Stimulated activated CD4-positive, alpha-beta T cell treated with anti-CD3 and anti-CD28 coated beads, Interleukin-12 subunit alpha, Interleukin-12 subunit beta, amount 100 ng/mL, for 24 hours (primary cell): ENCODE measurements at places on chromosomes 4 and X.

GRCh38 chrX:10095698-10096432 is 60.9 kb upstream of the CLCN4 start:
- no peak for DNase-seq

GRCh38 chr4:110869114-110869513 is 246.2 kb upstream of the PITX2 start:
- DNase-seq, result no peak

DNA sequence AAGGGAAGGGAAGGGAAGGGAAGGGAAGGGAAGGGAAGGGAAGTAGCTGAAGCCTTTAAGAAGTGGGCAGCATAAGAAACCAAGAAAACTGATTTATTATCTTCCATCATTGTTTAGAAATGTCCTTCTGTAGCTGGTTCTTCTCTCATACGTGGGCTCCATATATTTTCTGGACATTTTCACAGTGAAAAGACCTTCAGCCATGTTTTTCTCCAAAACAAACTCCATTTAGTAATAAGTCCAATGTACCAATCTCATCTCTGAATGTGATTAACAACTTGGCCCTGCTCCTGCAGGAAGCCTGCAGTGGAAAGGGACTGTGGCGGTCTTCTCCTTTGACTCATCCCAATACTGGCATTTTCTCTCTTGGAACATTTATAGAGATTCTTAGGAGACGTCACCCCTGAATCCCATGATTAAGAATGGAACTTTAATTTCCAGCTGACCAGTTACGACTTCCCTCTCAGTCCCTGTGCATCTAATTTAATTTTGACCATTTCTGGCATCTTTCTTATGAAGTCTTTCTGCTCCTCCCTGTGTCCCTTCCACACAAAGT is 96.6 kb upstream of the GUCY1A1 start:
- DNase-seq, result no peak

GRCh38 chr4:159545556-159545955 is 442.7 kb downstream of the RAPGEF2 start:
- no peak for DNase-seq

- DNase-seq, result no peak
These were observed 821.3 kb downstream of the TRIML1 start for GRCh38 chr4:188960411-188961093.

DNA sequence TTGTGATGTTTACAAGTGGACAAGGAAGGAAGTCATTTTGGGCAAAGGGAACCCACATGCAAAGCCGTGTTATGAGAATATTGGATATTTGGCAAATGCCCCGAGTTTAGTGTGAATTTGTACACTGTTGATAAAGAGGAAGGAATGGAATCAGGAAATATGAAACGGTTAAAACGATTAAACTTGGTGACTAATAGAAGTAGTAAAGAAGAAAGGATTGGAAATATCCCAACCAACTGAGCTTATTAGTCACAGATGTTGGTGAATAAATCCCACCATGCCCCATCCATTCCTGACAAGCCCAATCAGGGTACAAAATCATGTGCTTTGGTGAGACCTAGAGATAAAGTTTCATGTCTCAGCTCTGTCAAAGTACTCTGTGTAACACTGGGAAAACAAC is 22.0 kb downstream of the ARHGAP24 start:
- no peak for DNase-seq

GRCh38 chrX:68710870-68711576 is 63.6 kb downstream of the STARD8 start:
- no peak for DNase-seq

DNA sequence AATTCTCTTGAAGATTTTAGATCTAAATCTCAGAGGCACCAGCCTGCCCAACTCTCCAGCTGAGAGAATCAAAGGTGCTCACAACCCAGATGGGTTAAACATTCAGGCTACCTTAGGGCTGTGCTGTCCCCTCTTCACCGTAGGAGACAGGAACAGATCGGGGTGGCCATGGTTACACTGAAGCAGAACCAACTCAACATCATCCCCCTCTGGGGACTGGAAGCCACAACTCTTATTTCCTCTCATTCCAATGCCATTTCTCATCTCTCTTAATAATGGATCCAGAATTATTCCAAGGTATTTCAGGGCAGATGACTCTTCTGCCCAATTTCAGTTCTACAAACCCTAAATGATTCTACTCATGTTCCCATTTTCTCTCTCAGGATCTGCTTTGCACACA is 109.7 kb downstream of the NKX6-1 start:
- no peak for DNase-seq

DNA sequence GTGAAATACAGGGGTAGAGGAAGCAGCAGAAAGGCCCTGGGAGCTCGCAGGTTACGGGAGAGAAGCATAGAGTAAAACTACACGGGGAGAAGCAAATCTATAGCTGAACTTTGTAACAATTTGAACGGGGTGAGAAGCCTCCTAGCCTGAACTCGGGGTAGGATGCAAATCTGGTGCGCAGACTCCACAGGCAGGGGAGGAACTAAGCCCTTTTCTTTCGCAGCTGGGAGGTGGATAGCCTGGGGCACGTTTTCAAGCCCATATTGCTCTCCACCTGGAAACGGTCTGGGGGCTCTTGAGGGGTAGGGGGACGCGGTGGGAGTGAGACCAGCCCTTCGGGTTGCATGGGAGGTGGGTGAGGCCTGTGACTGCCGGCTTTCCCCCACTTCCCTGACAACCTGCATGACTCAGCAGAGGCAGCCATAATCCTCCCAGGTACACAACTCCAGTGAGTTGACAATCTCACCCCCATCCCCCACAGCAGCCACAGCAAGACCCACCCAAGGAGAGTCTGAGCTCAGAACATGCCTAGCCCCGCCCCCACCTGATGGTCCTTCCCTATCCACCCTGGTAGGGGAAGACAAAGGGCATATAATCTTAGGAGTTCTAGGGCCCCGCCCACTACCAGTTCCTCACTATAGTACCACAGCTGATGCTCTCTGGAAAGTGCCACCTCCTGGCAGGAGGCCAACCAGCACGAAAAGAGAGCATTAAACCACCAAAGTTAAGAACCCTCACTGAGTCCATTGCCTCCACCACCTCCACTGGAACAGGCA is 29.9 kb downstream of the SOWAHB start:
- DNase-seq, result no peak

DNA sequence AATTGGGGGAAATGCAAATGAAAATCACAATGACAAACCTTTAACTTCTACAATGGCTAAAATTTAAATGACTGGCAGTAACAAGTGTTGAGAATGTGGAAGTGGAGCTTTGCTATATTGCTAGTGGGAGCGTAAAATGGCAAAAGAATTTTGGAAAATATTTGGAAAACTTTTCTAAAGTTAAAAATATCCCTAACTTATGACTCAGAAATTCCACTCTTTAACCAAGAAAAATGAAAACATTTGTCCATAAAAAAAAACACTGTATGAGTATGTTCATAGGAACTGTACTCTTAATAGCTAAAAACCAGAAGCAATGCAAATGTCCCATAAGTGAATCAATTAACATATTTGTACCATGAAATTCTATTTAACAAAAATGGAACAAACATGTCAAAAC is 3.6 kb downstream of the TBCK start:
- no peak for DNase-seq

DNA sequence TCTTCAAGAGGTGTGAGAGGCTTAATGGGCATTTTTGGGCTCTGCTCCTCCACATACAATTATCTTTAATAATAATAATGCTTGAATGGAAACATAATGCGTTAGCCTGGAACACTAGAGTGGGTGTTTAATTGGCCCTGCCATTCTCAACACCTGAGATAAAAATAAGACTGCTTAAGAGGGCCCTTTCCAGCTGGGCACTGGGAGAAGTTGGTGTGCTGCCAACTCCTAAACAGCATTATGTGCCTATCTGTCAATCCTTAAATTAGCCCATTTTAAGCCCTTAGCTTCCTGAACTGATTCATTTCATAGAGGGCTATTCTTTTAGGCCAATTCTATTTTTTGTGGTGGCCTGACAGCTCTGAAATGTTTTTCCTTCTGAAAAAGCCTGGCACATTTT is 211.1 kb upstream of the ZIC3 start:
- no peak for DNase-seq

DNA sequence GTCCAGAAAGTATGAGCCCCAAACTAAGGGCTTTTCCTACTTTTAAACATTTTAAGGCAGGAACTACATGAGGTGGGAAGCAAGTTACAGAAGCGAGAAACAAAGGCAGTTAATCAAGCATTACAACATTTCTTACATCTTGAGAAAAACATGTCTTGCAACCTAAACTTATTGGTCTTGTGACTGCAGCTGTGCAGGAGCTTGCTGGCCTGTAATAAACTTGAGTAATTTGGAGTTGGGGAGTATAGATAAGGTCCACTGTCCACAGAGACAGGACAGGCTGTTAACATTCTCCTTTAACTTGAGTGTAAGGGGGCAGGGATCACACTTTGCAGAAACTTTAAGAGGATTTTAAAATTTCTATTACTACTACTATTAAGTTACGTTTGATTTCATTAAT is 2.7 kb upstream of the UGT8 start:
- DNase-seq, result no peak

- DNase-seq, result no peak
These were observed 78.1 kb downstream of the BMP15 start for GRCh38 chrX:50988649-50989048.

- no peak for DNase-seq
These were observed 39.8 kb upstream of the CXorf38 start for GRCh38 chrX:40687169-40687568.

- no peak for DNase-seq
These were observed 5.1 kb downstream of the FBXL5 start for GRCh38 chr4:15649914-15650545.

GRCh38 chr4:52548818-52549570 is 110.1 kb downstream of the USP46 start:
- no peak for DNase-seq

GRCh38 chr4:101309925-101310324 is 37.4 kb downstream of the PPP3CA start:
- DNase-seq, result no peak

DNA sequence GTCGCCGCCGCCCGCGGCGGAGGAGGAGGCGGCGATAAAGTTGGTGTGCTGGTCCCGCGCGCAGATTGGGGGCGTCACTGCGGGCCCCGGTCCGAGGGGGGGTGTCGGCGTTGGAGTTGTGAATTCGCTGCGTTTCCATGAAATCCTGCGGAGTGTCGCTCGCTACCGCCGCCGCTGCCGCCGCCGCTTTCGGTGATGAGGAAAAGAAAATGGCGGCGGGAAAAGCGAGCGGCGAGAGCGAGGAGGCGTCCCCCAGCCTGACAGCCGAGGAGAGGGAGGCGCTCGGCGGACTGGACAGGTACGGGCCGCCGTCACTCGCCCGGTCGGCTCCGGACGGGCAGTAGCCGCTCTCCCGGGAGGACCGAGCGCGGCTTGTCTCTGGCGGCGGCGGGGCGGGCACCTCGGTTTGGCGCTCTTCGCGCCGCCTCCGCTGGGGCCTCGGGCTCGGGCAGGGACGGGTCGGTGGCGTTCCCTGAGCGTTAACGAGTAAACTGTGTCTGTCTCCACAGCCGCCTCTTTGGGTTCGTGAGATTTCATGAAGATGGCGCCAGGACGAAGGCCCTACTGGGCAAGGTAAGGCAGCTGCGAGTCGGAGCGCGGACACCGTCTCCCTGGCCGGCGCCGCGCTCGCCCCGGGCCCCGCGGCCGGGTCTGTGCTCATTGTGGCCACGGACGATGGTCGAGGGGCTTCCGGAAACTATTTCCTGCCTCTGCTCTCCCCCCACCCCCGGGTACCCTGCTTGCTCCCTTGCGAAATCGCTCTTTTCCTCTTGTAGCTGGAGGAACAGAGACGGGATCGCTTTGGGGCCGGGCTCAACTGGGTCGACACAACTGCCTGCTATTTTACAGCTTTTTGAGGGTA is 658 bp downstream of the KDM6A start:
- DNase-seq, result peak; percentile 12

DNA sequence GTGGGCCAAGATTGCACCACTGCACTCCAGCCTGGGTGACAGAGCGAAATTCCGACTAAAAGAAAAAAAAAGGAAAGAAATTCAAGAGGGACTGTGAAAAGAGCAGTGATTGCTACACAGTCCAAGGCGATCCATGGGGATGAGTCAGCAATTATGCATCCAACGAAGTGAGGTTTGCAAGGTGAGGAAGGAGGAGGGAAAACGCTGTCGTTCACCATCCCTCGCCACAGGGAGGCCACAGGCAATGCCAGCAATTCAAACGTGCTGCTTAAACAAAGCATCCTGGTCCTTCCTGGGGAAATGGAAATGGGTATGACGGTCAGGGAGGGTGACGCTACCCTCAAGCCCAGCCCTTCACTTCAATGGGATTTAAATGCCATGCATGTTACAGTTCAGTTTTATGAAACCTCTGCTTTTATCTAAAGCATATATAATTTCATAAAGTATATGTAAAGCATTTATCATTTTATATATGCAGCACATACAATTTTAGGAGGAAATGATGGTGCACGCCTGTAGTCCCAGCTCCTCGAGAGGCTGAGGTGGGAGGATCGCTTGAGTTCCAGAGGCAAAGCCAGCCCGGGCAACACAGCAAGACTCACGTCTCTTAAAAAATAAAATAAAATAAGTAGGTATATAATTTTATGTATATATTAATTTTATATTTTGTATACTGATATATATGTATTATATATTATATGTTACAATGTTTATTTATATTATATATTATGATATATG is 108.7 kb downstream of the DHRSX start:
- DNase-seq, result no peak

DNA sequence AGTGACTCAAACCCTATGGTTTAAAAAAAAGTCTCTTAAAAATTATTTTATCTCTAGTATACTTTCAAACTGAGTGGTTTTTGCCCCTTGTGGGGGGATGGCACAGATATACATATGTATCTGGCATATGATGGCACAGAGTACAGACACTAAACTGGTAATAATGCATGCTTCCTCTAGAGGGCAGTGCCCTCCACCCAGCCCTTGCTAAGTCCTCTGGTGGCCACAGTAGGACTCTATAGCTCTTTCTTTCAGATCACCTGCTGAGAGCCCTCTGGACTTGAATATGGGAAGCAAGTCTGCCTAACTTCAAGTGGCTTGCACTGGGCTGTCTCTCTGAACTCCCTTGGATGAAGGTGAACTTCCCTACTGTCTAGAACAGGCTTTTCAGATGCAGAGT is 66.3 kb downstream of the TSPAN7 start:
- no peak for DNase-seq

DNA sequence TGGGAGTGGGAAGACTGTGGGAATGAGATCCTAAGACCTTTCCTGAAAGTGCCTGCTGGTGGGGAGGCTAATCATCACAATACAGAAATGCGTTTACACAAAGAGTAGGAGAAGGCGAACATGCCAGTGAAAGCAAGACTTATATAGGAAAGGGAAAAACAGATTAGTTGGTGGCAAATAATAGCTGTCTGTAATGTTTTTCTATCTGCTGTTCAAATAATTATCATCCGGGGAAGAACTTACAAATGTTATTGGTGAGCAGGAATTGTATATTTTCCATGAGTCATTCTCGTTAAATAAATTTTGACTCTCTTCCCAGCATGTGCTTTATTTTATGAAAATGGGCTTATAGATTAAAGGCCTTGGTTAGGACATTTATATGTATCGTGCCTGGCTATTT is 196.5 kb downstream of the ARHGAP10 start:
- DNase-seq, result no peak

GRCh38 chr4:27595571-27596360 is 735.1 kb downstream of the STIM2 start:
- no peak for DNase-seq
